Right atrium auricular region (tissue), 2 donors: ENCODE measurements at places on chromosomes 3 and 15. TPM values are rescaled to one million over a fixed set of nuclear protein-coding genes. Genes with fewer than 3 reads are reported as not detected.

The RSRC1 gene
- total RNA-seq: 42.5 TPM

The IGDCC3 gene
- not detected for total RNA-seq

The GALNT15 gene
- total RNA-seq: 83.1 TPM

The SKOR1 gene
- not detected for total RNA-seq

The ITIH4 gene
- total RNA-seq: not detected

The IL17RC gene
- 32.5 TPM for total RNA-seq

The CLDN11 gene
- total RNA-seq: 15.8 TPM

The HTR3E gene
- total RNA-seq: not detected

The SLC9A9 gene
- 3.1 TPM for total RNA-seq

The MOBP gene
- 0.20 TPM for total RNA-seq

The SLC22A13 gene
- total RNA-seq: not detected
